Amniotic stem cell (primary cell): ENCODE measurements at places on chromosomes 11 and 22.

DNA sequence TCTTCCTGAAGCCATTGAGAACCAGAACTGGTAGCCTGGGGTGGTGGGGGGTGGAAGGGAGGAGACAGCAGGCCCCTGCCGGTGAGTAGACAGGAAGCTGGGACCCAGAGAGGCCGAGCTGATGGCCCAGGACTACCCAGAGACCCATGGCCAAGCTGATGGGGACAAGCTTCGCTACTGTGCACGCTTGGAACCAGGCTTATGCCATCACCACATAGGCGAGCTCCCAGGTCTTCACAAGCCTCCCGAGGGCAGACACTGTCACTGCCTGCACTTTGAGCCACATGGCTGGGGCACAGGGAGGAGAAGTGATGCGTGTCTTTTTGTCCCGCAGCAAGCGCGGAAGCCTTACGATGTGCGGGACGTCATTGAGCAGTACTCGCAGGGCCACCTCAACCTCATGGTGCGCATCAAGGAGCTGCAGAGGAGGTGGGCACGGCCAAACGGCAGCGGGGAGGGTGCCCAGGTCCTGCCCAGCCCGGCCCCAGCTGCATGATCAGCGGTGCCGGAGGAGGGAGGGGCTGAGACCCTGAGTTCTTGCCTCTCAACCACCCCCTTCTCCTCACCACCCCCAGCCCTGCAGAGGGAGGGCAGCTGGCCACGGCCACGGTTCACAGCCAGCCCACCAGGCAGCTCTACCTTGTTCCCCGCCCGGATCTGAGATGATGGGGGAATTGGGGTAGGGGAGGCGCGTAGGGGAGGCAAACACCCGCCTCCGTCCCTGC lies 76.0 kb upstream of the KCNQ1OT1 start:
- DNase-seq = no peak

DNA sequence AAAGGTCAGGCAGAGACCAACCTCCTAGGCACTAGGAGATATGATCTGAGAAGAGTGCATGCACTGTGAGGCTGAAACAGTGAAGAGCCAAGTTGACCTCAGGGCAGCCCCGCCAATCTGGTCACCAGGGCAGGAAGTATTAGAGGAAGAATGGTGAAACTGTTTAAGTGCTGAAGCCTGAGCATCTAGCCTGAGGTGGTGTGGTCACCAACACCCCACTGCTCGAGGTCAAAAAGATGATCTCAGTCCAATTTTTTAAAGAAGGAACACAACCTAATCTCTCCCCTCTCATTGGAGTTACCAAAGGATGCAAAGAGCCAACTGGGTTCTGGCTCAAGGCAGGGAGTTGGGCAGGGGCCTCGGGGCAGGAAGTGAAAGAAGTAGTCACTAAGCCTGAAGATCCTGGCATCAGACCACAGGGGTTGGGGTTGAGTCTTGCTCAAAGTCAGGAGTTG lies 4.0 kb downstream of the APBB1 start:
- DNase-seq = no peak

- no peak for DNase-seq
These were observed 6.0 kb downstream of the KMT2A start for GRCh38 chr11:118442301-118442700.

- no peak for DNase-seq
These were observed 36.7 kb downstream of the CLMP start for GRCh38 chr11:123158033-123159003.

DNA sequence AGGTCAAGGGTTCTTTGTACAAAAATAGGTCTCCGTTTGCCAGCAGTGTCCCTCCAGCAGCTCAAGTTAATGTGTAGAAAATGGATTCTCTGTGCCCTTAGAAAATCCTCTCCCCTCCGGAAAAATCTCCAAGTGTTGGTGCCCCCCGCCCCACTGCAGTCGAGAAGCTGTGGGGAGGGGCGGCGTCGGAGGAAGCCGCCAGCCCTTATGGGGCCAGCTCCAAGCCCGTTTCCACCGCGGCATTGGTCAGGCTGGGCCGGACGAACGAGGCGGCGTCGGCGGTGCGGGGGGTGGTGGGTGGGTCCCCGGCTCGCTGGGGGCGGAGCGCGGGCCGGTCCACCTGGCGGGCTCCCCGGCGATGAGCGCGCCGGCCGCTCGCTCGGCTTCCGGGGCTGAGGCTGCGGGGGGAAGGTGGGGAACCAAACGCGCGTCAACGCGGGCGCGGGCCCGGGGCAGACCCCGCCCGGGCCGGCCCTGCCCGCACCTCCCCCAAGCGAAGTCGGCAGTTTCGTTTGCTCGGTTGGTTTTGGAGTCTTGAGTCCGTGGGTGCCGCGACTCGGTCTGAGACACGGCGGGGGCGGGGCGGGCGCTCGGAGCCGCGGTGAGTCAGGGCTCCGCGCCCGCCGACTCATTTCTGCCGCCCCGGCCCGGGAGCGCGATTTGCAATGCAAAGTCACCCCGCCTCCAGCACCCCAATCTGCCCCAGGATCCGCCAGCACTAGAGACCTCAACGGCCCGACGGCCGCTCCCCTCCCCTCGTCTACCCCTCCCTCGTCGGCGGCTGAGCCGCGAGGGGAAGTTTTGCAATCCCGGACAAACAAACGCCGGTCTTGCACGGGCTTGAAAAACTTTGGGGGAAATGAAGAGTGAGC lies 1.4 kb downstream of the ASCL2 start:
- no peak for DNase-seq

GRCh38 chr11:111540114-111540936 lies at the start of gene LAYN:
TSS of gene LAYN (plus strand) at chr11:111540720. CDS start at chr11:111540844, 124 bp downstream.
- DNase-seq = peak; percentile 19

DNA sequence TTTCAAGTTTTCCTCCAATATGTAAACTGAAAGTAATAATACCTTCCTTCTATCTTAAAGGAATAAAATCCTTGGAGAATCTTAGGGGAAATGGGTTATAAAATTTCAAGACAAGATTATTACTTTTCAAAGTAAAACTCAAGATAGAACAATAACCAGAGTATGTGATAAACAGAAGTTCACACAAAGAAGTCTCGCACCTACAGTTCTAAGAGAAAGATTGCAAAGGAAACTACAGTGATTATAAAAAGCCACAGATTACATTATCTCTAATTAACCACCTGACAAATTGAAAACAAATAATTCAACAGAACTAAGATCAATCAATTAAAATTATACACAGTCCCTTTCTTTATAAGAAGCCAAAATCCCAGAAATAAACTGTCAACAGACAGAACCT lies 34.0 kb downstream of the AMBRA1 start:
- no peak for DNase-seq

GRCh38 chr11:95195831-95196230 lies 35.2 kb downstream of the SESN3 start:
- no peak for DNase-seq

DNA sequence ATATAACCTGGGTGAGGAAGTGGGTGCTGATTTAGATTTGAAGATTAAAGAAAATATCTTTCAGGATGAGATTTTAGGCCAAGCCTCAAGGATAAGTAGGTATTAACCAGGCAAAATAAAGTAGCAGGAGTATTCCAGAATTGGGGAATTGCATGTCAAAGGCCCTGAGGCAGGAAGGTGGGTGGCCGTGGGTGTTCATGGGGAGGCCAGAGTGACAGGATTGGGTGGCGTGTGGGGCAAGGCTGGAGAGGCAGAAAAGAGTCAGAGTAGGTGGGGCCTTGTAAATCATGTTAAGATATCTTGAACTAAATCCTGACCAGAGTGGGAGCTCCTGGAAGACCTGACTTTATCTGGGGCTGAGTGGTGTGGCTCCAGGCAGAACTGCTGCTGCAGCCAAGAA lies 19.7 kb upstream of the WT1 start:
- no peak for DNase-seq

- DNase-seq = no peak
These were observed 57.4 kb downstream of the BUD13 start for GRCh38 chr11:116715383-116715782.

DNA sequence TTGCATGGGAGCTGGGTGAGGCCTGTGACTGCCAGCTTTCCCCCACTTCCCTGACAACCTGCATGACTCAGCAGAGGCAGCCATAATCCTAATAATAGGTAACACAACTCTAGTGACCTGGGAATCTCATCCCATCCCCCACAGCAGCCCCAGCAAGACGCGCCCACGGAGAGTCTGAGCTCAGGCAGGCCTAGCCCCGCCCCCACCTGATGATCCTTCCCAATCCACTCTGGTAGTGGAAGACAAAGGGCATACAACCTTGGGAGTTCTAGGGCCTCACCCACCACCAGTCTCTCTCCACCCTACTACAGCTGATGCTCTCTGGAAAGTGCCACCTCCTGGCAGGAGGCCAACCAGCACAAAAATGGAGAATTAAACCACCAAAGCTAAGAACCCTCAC lies 60.3 kb downstream of the CWF19L2 start:
- no peak for DNase-seq
